Bronchial epithelial cell (primary cell): ENCODE measurements at places on chromosomes 11 and 22. TPM values are rescaled to one million over a fixed set of nuclear protein-coding genes. Genes with fewer than 3 reads are reported as not detected.

DNA sequence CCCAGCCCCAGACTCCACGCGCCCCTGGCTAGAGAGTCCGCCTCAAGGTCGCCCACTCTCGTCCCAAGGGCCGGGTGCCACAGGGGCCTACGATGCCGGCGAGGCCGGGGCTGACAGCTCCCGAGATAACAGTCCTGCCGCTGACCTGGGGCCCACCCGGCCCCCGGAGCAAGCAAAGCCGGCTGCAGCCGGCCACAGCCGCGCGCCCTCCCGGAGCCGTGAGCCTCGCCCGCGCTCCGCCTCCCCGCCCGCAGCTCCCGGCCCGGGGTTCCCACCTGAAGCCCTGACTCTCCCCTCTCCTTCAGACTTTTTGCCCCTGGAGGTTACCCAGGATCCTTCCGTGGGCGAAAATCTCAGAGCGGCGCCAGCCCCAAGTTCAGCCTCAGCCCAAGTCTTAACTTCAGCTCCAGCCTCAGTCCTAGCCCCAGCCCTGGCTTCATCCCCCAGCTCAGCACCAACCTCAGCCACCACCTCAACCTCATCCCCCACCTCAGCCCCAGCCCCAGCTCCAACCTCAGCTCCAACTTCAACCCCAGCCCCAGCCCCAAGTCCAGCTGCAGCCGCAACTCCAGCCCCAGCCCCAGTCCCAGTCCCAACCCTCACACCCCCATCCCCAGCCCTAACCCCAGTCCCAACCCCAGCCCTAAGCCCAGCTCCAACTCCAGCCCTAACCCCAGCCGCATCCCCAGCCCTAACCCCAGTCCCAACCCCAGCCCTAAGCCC lies 1.7 kb downstream of the KLHDC7B start:
- DNase-seq = no peak

GRCh38 chr11:119567688-119568582 lies 145.0 kb upstream of the THY1 start:
- DNase-seq = peak; percentile 58

DNA sequence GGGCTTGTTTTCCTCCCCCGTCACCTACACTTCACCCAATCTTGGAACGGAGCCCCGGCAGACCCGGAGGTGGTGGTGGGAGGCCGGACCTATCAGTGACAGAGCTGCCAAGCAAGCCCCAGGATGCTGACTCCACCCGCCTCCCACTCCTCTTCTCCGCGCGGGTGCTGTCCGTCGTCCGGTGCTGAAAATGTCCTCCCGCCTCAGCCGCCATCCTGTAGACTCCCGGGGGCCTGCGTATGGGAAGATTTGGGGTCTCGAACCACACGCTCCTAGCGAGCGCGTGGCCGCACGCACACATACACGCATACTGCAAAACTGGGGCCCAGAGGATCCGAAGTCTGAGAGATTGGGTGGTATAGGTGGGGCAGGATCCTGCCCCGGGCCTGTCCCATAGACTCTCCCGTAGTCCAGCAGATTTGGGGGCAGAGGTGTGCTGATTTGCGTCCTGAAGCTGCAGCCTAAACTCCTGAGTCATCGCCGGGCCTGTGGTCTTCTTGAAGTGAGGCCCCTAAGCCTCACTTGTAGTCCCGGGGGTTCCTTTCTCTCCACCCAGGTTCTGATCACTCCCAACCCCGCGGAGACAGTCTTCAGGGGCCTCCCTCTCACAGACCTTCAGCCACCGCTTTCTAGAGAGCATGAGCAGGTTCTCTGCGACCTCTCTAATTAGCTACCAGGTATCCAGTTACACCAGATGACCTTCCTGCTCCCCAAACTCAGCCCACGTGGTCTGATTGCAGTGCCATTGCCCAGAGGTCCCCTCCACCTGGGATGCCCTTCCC lies 796 bp upstream of the YIF1A start:
- no peak for DNase-seq

DNA sequence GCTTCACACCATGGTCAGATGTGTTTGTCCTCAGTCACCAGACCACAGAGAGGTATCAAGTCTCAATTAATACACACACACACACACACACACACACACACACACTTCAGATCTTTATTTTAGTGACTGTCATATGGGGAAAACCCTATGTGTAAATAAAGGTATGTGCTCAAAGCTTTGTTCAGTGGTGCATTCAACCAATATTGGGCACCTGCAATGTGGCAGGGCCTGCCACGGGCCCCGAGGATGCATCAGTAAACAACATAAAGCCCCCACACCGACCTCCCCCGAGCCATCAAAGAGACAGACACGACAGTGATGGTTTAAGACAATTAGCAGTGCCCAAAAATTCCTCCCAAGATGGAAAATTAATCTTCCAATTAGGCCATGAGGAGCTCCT lies 51.6 kb downstream of the SHANK2 start:
- DNase-seq = no peak

DNA sequence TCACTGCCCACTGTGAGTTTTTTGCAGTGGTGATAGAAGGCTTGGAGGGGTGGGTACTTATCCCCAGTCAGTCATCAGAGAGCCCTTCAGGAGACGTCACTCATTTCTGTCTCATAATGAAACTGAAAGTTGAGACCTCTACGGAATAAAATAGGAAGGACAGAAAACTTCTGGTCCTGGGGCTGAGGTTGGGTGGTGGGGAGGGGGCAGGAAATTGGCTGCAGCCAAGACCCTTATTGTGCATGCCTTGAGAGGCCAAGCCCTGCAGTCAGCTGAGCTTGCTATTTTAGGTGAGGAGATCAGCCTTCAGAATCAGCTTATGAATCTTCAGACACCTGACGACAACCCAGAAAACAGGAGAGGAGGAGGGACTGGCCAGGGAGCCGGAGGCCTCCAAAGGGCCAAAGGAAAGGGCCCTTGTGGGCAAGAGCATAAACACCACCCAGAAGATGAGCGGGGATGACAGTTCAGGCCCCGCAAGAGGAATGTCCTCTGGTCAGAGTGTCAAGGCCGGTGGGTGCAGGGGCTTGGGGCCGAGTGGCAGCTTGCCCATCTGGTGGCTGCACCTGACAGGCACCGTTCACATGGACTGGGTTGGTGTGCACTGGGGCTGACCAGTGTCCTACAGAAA lies 17.9 kb upstream of the ADA2 start:
- DNase-seq = no peak

DNA sequence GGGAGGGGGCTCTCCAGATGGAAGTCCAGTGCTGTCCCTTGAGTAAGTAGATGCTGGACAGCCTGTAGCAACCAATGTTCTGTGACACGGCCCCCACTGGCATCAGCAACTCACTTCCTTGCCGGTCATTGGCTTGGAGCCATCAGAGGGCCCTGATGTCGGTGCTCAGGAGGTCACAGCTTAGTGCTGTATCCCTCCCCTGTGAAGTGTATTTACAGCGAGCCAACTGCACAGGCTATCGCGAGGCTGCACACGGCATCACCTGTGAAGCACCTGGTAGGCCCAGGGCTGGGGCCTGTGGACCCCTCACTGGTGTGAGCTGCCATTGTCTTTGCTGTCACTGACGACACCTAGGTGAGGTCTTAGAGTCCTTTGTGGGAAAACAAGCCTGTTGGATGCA lies 13.4 kb upstream of the ACR start:
- no peak for DNase-seq

GRCh38 chr11:115168686-115169085 lies 335.5 kb downstream of the CADM1 start:
- DNase-seq = no peak

GRCh38 chr11:21554284-21554683 lies 638.6 kb upstream of the ANO5 start:
- no peak for DNase-seq

DNA sequence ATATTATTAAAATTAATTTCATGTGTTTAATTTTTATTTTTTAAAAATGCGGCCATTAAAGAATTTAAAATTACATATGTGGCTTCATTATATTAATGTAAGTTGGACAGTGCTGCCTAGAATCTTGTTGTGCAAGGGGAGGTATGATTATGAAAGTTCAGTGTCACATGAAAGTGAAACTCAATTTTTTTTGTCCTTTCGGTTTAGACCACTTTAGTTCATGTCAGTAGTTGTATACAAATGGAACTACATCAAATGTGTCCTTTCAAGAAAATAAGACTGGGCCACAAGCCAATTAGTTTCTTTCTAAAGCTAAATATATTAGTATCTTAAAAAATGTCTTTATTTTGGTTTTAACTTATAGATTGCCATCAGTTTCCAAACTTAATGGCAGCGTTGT lies 35.7 kb downstream of the TBCEL start:
- no peak for DNase-seq

- DNase-seq = peak; percentile 7
These were observed 188.9 kb downstream of the ST3GAL4 start for GRCh38 chr11:126544108-126545056.

DNA sequence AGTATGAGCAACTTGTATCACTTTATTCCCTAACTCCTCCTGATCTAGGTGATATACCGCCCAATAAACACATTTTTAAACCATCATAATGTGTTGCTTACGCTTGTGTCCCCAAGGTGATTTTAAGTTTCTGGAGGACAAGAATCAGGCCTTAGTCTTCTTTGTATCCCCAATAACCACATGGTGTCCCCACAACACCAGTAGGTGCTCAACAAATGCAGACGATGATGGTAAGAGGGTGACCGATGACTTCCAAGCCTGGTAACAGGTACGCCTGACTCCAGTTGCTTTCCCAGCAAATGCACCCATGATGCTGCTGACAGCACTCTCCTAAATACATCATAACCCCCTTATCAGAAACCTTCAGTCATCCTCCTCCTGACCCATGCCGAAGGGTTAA lies 64.2 kb downstream of the EFCAB6 start:
- peak; percentile 6 for DNase-seq

GRCh38 chr22:36728505-36728904 lies 25.0 kb upstream of the CACNG2 start:
- DNase-seq = no peak

GRCh38 chr11:5324197-5324596 lies at the start of gene OR51B2:
Gene OR51B2, minus strand, starts transcription at chr11:5324297. Its CDS starts 0 bp downstream, at chr11:5324297.
- DNase-seq = no peak

DNA sequence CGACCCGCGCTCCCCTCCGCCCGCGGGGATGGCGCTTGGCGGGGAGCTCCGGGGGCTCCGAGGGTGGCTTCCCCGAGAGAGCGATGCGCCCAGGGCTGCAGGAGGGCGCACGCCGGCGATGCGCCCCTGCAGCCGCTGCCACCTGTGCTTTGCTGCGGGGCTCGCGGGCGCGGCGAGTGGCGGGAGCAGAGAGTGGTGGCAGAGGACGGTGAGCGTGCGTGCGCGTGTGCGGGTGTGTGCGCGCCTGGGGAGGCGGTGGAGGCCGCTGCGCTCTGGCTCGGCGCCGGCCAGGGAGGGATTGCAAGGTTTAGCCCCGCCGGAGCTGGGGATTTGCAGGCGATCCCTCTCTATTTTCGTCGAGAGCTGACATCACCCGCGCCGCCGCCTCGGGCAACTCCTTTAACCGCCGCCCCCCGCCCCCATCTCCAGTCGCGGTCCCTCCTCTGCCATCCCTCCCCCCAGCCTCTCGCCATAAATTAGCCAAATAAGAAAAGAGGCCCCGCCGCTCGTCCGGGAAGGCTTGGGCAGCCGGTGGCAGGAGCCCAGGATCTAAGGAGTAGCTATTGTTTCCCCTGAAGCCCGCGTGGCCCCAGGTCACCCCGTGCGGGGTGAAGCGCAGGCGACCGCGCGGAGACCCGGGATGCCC lies at the start of gene SLC1A2:
Gene SLC1A2, minus strand, starts transcription at position 375 of the 646 bp plus-strand sequence. CDS start 592 bp downstream, outside the sequence.
- DNase-seq = no peak

CSRP3 gene
- total RNA-seq = not detected in 2 replicates

VWA5A gene
- 5.3 and 18.8 TPM in 2 replicates for total RNA-seq

OR2AG2 gene
- under 0.01 TPM in 2 replicates for total RNA-seq

AQP11 gene
- 0.26 and 0.53 TPM in 2 replicates for total RNA-seq

OR5L2 gene
- total RNA-seq = not detected in 2 replicates

HBB gene
- not detected in 2 replicates for total RNA-seq

OR52H1 gene
- total RNA-seq = 0.38 TPM in 1 of 2 replicates, not detected in the other
